Erythroblast (primary cell): ENCODE measurements at places on chromosomes 7 and 10.

- DNase-seq, result no peak
Measured at GRCh38 chr10:80493522-80494051, 39.5 kb downstream of the TSPAN14 start.

- no peak for DNase-seq
Measured at GRCh38 chr7:137337902-137338301, 5.6 kb downstream of the PTN start.

GRCh38 chr10:34698979-34699378 lies 116.1 kb downstream of the PARD3 start:
- DNase-seq, result no peak

DNA sequence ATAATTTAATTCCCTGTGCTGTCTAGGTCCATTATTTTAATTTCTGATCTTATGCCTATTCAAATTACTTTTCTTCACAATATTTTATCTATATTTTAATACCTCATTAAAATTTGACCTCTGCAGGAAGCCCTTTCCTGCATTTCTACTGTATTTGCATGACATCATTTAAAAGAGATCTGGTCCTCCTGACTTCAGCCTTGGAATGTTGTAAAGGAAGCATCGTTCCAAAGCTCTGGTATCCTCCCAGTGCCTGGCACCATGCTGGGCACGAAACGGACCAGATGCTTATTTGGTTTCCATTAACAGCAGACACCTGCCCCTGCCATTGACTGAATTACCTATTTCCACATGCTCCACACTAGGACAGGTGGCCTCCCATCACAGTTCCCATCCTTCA lies 247.5 kb downstream of the KLF6 start:
- DNase-seq, result no peak

DNA sequence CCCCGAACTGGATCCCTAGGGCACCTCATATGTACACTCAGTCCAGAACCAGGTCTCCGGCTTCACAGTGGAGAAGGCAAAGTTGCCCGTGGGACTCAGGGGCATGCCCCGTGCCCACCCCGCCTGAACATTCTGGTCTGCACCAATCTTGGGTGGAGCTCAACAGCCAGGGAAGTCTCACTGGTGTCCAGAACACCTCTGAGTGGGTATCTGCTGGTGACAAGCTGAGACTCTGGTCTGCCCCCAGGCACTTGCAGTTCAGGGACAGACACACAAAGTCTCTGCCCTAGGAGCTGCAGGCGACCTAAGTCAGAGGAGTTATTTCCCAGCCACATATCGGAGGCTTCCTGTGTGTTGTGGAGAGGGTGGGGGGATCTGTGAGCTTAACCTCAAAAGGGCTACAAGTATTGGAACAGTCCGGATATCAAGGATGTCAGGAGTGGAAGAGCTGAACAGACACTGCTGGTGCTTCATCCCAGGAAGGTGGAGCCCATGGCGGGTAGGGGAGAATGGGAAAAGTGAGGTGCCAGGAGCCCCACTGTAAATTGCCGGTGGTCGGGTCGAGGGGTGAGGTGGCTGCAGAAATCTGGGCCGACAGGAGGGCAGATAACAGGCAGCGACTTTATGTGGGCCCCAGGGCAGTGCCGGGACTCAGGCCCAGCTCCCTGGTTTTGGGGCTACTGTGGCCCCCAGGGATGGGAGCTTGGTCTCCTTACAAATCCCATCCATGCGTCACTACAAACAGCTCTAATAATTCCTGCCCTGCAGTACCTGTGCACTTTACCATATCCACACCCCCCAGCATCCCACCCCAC lies 8.6 kb upstream of the TLX1 start:
- no peak for DNase-seq

- DNase-seq, result no peak
Measured at GRCh38 chr7:121045090-121045489, 56.6 kb downstream of the CPED1 start.

DNA sequence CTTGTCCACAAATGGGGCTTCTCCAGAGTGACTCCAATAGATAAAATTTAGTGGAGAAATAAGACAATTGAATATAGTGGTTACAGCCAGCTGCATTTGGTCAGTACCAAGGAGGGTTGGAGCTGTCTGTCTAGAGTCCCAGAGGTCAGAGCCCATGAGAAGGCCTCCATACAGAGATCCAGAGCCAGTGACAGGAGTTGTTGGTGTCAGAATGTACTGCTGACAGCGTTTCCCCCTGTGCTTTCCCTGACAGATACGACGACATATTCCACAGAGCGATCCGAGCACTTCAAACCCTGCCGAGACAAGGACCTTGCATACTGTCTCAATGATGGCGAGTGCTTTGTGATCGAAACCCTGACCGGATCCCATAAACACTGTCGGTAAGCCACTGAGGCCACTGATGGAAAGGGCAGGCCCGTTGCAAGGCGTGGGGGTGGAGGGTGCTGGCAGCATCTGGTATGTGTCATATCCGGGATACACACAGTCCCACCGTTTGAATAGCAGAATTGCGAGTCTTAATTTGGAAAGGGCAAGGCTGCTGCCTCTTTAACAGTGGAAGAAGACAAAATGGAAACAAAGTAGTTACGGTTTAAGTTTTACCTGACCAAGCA lies 483.6 kb downstream of the NRG3 start:
- DNase-seq, result no peak

DNA sequence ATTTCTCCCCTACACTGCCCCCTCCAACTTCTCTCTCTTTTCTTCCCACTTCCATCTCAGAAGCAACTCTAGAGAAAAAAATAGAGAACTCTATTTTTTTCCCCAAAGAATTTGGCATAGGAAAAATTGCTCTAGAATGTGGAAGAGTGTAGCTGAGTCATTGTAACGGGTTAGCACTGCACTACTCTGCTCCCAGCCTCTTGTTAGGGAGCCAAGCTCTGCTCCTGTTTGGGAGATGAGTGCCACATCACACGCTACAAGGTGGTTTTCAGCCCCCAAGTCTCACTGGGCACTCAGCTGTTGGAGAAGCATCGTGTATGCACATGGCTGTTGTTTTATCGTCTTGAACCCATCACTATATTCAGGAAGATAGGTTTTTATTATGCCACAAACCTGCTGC lies 136.4 kb downstream of the BMPER start:
- DNase-seq, result no peak

- peak; percentile 25 for DNase-seq
Measured at GRCh38 chr10:99682752-99683151, 23.4 kb downstream of the ENTPD7 start.

GRCh38 chr7:138185132-138185908 lies 109.1 kb downstream of the AKR1D1 start:
- no peak for DNase-seq

GRCh38 chr10:10589540-10590303 lies 427.9 kb upstream of the CELF2 start:
- DNase-seq, result peak; percentile 65

- no peak for DNase-seq
Measured at GRCh38 chr7:22418251-22419046, 61.5 kb upstream of the RAPGEF5 start.

GRCh38 chr7:14321947-14322346 lies 332.5 kb upstream of the ETV1 start:
- no peak for DNase-seq

- DNase-seq, result no peak
Measured at GRCh38 chr7:158683541-158683940, 21.1 kb downstream of the NCAPG2 start.

- peak; percentile 22 for DNase-seq
Measured at GRCh38 chr10:117005527-117006055, 604 bp upstream of the SHTN1 start.

- DNase-seq, result no peak
Measured at GRCh38 chr10:12962556-12962955, 39.0 kb downstream of the CCDC3 start.

DNA sequence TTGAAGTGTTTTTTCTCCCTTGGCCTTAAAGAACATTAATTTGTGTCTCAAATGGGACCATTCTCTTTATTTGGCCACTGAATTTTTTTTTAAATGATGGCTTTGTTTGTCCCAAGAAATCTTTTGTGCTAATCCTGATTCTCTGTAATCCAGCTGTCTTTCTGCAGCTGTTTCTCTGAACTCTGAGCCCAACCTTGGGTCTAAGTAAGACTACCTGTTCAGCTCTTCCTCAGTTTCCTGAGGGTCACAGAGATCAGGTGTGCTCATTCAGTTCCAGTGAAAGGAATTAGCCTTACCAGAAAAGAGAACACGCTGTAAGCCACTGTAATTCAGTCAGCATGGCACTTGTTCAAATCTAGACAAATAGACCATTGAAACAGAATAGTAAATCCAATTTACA lies 94.2 kb downstream of the ANKIB1 start:
- no peak for DNase-seq

GRCh38 chr7:25391295-25391861 lies 163.1 kb upstream of the NPVF start:
- DNase-seq, result no peak

- DNase-seq, result no peak
Measured at GRCh38 chr10:85926986-85927385, 439.6 kb downstream of the GRID1 start.

GRCh38 chr7:100583132-100584053 lies 2.5 kb downstream of the LRCH4 start:
- DNase-seq, result peak; percentile 56

- DNase-seq, result no peak
Measured at GRCh38 chr10:112803961-112804401, 146.1 kb upstream of the TCF7L2 start.

DNA sequence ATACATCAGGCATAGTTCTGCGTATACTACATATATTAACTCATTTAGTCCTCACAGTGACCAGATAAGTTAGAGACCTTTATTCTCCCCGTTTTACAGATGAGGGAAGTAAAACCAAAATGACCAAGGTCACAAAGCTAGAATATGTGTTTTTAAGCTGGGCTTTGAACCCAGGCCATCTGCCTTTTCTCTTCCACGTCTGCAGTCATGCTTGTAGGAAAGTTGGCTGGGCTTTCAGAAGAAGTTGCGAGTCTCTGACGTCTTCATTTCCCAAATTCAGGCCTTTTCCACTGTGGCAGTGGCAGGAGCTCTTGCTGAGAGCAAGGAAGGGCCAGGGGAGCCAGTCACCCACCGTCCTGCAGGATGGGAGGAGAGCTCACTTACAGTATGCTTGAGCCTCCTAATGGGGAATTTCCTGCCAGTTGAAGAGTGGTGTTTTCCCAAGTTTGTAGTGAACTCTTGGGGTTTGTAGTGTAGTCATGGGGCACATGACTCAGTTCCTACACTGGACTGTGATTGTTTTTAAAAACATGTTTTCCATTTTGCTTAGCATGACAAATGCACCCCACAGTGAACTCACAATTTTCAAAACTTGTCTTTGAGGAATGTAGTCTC lies 34.2 kb downstream of the CYP17A1 start:
- DNase-seq, result no peak

DNA sequence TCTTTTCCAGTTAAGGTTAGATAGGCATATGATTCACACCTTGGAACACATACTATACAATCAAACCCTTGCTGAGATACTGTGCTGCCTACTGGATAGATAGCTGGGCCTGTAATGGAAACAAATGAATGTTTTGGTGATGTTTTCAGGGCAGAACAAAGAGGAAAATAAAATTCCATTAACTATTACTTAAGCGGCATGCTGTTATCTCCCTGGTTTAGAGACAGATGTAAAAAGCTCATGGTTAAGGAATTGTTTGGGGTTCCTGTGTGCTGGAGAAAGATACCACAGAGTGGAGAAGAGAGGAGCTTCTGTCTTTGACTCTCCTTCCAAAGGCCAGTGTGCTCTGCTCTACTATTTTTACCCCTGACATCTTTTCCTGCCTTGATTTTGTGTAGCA lies 341.1 kb downstream of the PLXDC2 start:
- no peak for DNase-seq

DNA sequence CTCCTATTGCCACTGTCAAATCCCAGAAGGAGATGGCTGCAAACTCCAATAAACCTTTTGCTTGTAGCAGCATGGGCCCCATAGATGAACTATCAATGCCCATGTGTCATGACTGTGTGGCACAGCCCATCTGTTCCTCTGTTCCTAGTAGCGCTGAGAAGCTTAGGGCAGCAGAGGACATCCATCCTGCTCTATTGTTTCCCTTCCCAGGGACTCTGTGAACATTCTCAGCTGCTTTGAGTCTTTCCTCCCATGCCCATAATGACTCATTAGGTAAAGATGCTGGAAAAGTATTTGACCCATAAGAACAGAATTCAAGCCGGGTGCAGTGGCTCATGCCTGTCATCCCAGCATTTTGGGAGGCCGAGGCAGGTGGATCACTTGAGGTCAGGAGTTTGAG lies 28.3 kb downstream of the STMP1 start:
- no peak for DNase-seq

DNA sequence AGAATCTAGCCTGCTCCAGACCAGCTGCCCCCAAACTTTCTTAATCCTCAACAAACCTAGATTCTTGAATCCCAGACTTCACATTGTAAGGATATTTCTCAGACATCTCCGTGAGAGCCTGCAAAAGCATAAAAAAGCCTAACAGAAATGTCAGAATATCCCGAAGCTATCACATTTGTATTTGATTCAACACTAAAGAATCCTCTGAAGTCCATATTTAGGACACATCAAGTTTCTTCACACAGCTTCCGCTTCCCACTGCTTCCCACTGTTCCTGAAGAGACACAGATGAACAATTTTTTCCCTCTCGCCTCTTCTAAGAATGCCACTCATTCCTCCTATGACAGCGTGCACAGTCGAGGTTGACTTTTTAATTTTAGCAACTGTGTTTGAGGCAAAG lies 396.2 kb upstream of the IGFBP3 start:
- no peak for DNase-seq

DNA sequence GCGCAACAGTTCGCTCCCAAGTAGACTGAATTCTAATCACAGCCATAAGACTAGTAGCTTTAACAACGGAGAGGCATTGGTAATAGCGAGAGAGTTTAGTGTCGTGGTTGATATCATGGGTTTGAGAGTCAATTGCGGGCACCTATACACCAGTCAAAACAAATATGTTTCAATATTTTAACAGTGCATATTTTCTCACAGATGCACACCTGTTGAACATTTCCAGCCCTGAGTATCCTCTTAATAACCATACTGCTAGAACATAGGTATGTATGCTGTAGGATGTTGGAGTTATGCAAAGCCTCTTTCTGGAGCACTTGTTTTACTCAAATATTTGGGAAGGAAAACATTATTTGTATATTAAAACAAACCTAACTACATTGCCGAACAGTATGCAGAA lies 92.9 kb downstream of the FAM107B start:
- no peak for DNase-seq

DNA sequence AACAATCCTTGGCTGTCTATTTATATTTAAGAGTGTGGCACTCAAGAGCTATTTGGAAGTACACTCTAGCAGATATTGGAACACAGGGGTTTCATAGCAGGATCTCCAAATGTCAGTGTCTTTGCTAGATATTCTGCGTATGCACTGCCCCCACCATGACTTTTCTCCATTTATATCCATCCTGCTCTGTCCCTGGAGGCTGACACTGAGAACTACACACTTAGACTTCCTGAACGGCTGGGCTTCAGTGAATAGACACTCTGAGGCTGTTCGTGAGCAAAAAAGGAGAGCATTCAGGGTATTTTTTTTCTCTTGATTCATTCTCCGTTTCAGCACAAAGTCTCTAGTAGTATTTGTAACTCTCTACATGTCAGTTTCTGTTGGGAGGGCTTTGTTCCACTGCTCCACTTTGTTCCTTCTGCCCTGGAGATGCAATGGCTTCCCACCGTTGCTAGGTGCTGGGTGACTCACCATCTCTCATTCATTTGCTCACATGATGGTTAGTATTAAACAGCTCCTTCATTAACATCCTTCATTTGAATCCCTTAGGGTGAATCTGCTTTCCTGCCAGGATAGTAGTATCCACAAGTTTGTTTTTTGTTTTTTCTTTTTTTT lies 155.9 kb upstream of the SLC13A1 start:
- no peak for DNase-seq

GRCh38 chr7:112963634-112964033 lies 123.0 kb downstream of the GPR85 start:
- no peak for DNase-seq
